GM23248 (cell line): ENCODE measurements at places on chromosomes 13 and 19. TPM values are rescaled to one million over a fixed set of nuclear protein-coding genes. Genes with fewer than 3 reads are reported as not detected.

GRCh38 chr19:40458597-40458974 lies 7.0 kb downstream of the BLVRB start:
- no peak for DNase-seq

DNA sequence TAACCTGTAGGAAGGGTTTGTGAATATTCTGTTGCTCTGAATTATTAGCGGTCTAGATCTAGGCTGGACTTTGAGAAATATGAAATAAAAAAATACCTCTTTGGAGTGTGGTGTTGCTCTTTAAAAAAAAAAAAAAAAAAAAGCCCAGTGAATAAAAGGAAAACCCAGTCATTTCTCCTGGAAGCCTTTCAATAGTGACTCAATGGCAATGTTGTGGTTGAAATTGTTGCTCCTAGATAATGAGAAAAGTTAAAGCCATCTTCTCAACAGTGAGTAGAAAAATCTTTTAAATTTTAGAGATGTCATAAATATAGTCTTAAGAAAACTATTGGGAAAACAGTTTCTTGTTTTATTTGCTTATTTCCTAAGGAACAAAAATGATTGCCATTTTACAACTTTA lies 135.3 kb downstream of the RFC3 start:
- peak; percentile 84 for DNase-seq

DNA sequence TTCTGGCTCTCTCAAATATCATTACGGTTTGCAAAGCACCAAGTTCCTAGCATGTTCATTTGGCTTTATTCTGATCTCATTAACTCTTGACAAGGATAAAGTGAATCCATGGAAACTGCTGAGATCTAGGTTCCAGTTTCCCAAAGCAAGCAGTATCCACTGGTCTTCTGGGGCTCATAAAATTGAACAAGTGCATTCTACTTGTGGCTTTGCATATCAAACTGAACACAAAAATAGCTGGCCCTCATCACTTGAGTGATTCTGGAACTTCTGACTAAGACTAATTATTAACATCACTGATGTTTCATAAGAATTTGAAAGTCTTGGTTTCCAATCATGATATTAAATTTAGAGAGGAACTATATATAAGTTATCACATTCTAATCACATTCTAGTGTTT lies 6.3 kb upstream of the KCTD12 start:
- DNase-seq, result no peak

DNA sequence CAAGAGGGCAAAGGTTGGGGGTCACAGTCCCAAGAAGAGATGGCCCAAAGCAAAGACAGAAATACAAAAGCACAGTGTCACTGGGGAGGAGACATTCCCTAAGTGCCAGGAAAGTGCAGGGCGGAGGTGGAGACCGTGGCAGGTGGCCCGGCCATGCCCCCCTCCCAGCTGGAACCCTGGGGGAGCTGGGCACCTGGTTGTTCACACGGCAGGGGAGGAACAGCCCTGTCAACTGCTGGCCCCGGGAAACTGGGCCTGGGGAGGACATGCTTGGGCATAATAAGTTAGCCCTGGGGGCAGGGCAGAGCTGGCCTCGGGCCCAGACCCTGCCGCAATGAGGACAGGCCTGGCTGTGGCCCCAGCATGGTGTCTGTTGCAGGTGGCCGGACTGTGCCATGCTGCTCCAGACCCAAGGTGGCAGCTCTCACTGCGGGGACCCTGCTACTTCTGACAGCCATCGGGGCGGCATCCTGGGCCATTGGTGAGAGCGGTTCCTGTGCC lies 7.4 kb downstream of the HPN start:
- DNase-seq, result no peak

DNA sequence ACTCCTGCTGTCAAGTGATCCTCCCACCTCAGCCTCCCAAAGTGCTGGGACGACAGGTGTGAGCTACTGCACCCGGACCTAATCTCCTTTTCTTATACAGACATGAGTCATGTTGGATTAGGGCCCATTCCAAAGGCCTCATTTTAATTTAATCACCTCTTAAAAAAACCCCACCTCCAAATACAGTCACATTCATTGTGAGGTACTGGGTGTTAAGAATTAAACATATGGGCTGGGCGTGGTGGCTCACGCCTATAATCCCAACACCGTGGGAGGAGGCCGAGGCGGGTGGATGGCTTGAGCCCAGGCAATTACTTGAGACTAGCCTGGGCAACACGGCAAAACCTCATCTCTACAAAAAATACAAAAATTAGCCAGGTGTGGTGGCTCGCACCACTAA lies 46.6 kb downstream of the PIN1 start:
- peak; percentile 36 for DNase-seq

Gene ETV2
- not detected in 2 replicates for total RNA-seq

GRCh38 chr19:6095760-6096159 lies 14.5 kb downstream of the RFX2 start:
- DNase-seq, result no peak

DNA sequence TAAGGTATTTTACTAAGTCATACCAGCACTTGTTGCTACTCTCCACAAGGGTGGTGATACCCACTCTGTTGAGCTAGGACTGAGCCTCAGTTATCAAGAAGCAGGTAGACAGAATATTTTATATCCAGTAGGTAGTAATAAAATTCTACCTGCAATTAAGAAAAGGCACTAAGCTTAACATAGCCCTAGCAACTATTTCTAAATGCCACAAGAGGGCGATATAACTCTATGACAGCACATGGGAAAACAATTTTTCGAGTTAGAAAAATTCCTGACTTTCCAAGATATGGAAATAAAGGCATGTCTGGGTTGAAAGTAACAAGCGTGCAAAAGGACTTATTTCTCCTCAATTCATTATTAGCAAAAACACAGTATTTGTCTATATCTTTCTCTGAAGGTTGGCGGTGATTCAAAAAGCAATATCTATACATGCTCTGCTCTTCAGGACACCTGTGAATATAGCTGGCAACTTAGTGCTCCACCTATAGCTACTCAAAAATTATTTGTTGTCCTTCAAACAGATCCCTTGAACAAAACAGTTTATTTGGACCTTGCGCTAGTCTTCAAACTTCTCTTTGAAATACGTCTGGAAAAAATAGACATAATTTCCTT lies 14.7 kb downstream of the CCDC169 start:
- peak; percentile 64 for DNase-seq

- DNase-seq, result peak; percentile 9
These were observed 56.2 kb upstream of the RFC3 start for GRCh38 chr13:33761740-33762139.

GRCh38 chr13:88648598-88649373 lies 977.6 kb downstream of the SLITRK5 start:
- no peak for DNase-seq

DNA sequence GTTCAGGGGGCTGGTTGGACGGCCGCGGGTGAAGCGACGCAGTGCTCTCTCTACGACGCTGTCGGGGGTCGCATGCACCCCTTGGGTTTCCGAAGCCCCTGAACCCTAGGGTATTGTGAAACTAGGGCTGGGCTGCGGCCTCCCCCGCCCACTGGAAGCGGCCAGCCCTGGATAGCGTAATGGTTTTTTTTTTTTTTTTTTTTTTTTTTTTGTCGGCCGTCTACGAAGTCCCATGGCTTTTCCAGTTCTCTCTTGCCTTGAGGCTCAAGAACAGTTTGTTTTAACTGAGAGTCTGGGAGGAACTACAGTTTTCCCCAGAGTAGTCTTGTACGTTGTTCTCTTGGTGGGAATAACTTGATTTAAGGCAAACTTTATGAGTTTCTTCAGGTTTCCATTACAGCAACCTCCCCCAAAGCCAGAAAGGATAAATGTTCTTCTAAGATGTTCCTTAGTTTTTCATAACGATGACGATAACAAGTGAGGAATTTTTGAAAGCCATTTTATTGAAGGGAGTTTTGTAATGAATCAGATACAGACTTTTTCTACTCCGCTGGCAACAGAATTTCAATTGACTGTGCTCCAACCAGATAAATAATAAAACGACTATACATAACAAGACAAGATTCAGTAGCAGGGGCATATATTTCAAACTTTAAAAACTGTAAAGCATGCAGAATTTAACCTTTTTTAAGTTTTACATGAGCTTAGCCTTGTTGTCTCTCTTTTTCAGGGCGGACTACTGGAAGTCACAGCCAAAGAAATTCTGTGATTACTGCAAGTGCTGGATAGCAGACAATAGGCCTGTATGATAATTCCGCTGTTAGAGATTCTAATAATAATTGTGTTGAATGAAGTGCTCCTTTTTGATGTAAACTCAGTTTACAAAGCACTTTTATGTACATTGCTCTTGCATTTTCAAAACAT lies 867 bp downstream of the WBP4 start:
- DNase-seq, result peak; percentile 87

Gene CATSPERD
- 0.22 TPM in 1 of 2 replicates, not detected in the other for total RNA-seq

GRCh38 chr13:98960606-98961502 lies 17.0 kb downstream of the DOCK9 start:
- no peak for DNase-seq

DNA sequence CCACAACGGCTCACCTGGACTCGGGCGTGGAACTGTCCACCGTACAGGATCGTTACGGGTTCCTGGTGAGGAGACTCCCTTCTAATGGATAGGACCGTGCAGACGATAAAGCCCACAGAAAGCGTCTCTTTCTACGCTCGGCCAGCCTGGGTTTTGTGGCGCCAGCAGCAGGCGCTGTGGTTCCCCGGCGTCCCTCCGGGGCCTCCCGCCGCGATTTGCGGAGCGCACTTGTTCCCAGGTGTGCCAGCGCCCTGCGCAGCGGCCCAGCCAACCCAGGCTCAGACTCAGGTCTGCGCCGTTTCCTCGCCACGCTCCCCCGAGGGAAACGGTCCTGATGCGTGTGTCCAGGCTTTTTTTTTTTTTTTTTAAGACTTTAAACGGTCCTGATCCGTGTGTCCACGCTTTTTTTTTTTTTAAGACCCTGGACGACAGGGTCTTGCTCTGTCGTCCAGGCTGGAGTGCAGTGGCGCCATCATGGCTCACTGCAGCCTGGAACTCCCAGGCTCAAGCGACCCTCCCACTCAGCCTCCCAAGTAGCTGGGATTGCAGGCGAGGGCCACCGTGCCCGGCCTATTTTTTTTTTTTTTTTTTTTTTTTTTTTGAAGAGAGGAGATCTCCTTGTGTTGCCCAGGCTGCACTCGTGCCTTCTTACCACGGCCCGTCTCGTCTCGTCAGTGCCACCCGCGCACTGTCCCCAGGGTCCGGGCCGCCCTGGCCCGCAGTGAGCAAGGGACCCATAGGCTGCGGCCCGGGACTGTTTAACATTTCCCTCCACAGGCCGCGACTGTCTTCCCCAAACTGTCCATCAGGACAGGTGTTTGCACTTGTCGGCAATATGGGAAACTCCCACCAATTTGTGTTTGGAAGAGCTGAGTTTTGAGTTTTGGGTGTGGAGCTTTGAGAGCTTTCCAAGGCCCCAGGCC lies 23.8 kb downstream of the GJA3 start:
- DNase-seq, result peak; percentile 47

Gene LYPD5
- 0.32 and 0.76 TPM in 2 replicates for total RNA-seq

Gene KCNJ14
- 0.97 and 1.1 TPM in 2 replicates for total RNA-seq

Gene ZNF439
- total RNA-seq, result 7.8 and 12.1 TPM in 2 replicates

DNA sequence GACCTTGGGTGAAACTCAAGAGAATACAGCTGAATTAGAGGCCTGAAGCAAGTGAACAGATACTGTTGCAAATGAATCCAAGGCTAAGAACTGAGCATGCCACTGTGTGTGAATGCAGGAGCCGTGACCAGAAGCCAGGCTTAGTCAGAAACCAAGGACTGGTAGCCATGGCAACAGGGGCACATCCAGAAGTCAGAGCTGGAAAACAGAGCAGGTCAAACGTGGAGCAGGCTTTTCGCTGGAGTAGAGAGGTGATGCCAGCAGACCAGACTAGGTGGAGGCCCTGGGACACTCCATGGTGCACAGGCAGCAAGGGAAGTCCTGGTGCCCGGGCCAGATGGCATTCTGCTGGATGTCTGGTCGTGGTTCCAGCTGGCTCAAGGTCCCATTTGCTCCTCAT lies 564.1 kb downstream of the PCDH9 start:
- peak; percentile 12 for DNase-seq

GRCh38 chr19:19911150-19911549 lies 10.4 kb downstream of the ZNF93 start:
- DNase-seq, result peak; percentile 12
